ENCODE measurements at places on chromosomes 12 and 14.

DNA sequence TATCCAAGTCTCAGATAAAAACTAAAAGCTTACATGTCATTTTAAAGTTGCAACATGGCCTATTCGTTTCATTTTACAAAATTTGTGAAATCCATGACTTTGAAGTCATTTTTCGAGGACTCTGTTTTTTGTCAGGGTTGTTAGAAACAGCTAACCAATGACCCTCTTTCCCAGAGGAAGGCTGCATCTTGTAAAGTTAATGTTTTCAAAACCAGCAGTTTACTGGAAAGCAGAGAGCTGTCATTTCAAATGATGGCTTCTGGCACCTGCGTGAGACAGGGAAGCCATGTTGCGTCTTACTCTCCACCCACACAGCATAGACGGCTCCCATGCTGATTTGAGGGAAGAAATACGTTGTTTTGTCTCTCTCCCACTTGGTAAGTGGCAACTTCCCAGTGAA, 50.1 kb upstream of the RTRAF start:
- no peak for DNase-seq

DNA sequence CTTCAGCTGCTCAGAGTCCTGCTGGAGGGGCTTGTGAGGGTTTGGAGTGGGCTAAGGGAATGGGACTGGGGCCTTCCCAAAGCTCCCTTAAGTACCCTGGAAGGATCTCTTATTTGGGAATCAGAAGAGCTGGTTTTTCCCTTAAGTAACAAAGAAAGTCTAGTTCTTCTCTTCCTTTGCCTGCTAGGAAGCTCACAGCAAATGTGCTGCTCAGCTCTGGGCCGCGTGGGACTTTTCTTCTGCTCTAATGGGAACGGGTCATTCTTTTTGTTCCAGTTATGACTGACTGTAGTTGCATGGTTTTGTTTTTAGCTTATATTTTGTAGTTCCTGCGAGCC, 6.0 kb downstream of the KIF26A start:
- DNase-seq = no peak

- no peak for DNase-seq
Observed at GRCh38 chr12:41527534-41528116, 339.5 kb downstream of the PDZRN4 start.

DNA sequence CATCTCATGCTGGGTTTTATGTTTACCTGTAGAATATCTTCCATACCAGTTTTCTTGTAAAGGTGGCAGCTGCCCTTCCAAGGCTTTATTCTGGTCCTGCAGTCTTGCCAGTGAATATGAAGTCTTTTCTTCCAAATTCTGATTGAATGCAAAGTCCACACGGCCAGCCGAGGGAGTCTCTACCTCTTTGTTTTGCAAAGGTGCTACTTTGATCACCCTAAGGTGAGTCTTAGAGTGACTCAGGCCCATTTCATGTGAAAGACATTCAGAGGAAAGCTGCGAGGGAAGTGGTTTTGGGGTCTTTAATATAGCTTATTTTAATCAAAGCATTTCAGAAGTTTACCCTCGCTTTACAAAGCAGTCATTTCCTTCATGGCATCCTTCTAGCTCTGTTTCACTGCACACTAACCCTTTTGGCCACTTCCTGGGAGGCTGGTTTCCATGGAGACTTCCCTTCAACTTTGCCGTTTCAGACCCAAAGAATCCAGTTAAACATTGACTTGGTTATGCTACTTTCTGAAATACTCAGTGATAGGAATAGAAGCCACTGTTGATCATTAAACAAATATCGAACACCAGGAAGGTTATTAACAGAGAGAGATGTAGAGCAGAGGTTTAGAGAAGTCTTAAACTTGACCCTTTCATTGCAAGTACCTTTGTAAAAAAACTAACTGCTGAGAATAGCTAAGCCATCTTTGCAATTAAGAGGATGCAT, at the start of gene CCDC198:
Gene CCDC198, minus strand, starts transcription at position 391 of the 715 bp plus-strand sequence. Its CDS starts 142 bp downstream, at position 249.
- no peak for DNase-seq

- no peak for DNase-seq
Observed at GRCh38 chr12:122406701-122407164, 15.7 kb downstream of the CLIP1 start.

GRCh38 chr12:52423661-52424500, 10.3 kb downstream of the KRT75 start:
- DNase-seq = no peak

DNA sequence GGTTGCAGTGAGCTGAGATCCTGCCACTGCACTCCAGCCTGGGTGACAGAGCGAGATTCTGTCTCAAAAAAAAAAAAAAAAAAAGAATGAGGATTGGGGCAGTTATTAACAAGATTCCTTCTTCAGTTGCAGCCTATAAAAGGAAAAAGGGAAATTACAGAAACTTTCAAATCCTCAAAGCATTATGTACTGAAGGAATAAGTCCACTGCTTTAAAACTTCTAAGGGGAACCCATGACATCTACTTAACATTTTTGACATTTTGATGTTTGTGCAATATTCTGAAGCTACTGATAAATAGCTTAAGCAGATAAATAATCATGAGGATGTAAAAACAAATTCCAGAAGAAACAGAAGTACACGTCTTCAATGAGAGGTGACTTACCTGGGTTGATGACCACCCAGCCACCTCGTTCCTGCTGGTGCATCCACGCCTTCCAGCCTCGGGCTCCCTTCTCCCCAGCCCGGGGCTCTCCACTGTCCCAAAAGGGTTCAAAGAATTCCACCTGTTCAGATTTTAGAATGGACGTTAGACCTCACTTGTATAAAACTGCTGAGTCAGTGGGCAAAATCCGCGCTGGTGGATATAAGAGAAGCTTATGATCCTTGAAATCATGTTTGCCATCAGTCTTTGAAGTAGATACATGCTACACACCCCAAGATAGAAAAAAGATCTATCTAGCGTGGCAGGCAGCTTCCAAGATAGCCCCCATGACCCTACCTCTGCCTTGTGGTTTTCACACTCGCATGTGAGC, 33.7 kb downstream of the NRDE2 start:
- no peak for DNase-seq

DNA sequence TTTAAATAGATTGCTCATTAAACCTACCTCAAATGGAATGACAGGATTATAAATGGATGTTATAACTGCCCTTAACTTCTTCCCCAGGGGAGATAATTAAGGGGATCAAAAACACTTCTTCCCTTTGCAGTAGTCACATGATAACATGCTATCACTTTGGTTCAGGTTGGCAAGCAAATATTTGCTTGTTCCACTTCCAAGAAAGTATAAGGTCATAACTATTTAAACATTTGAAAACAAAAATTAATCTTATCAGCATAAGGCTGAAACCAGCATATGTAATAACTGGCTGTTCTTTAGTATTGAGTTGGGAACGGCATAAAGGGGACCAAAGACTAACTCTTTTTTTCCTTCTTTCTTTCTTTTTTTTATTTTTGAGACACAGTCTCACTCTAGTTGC, 2.4 kb upstream of the LYZ start:
- DNase-seq = no peak
